ENCODE measurements at places on chromosomes 5 and 9.

DNA sequence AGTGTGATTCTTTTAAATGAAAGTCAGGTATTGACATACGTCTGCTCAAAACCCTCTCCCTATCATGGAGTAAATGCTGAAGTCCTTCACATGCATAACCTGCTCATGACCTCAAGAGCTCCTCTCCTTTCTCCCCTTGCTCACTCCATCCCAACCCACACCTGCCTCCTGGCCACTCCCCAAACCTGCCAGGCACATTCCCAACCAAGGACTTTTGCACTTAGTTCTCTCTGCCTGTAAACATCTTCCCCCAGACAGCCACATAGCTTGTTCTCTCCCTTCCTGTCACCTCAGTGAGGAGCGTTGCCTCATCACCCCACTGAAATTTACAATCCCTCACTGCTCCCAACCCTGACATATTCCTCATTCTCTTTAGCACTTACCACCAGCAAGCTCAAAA lies 8.7 kb downstream of the SETD9 start:
- no peak for DNase-seq

DNA sequence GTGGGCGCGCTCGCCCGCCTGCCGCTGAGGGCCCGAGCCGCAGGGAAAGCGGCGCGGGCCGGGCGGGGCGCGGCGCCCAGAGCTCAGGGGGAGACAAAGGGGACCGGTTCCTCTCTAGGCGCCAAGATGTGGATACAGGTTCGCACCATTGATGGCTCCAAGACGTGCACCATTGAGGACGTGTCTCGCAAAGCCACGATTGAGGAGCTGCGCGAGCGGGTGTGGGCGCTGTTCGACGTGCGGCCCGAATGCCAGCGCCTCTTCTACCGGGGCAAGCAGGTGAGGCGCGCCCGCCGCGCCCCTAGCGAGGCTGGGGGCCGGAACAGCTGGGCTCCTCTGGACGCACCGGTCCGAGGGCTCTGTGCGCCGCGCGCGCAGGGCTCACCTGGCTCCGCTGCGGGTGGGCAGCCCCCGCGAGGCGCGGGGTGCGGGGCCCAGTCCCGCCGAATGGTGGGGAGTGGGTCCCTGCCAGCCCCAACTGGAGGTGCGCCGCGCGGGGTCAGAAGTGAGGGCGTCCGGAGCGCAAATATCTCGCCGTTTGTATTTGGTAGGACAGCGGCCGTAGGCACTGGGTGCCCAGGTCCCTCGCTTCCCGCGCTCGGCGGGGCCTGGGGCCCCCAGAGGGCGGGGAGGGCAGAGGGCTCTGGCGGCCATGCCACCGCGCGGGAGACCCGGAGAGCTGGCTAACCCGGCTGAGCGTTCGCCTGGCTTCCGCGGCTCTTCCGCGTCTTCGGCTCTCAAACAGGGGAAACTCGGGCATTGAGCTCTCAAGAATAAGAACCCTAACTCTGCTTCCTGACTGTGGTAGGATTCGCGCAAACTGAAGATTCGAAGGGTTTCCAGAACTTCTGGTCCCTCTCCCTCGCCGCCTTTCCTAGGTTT lies 607 bp downstream of the UHRF2 start:
- DNase-seq, result peak; percentile 15

DNA sequence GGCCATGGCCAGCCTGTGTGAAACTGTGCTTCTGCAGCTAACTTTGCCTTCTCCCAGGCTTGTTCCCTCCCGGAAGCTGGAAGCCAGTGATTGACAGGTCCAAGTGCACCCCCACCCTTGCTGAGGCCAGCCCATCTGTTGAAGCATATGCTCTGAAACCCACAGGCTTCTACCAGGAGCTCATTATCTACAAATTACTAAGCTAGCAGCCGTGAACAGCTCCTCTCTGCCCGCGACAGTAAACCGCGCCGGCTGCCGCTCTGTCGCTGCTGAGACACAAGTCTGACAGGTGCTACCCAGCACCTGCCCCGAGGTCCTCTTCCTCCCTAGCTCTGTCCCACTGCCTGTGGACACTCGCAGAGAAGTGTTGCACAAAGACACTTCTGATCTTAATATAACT lies 490.9 kb downstream of the GADD45G start:
- no peak for DNase-seq

GRCh38 chr5:179176571-179177230 lies 116.5 kb downstream of the ZNF354C start:
- DNase-seq, result no peak

DNA sequence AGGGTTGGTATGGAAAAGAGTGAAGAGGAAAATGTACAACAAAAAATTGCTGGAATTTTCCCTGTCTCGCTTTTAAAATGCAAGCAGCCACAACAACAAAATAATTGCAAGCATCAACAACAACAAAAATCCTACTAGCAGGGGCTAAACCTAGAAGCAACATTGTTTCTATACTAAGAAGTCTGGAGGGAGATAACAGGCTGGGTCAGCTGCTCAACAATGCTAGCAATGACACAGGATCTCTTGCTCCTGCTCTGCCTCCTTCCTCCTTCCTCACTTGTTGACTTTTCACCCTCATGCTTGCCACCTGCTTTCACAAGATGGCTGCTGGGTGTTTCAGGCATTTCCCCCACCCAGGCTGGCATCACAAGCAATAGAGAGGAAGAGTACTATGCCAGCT lies 7.6 kb upstream of the AOPEP start:
- no peak for DNase-seq

DNA sequence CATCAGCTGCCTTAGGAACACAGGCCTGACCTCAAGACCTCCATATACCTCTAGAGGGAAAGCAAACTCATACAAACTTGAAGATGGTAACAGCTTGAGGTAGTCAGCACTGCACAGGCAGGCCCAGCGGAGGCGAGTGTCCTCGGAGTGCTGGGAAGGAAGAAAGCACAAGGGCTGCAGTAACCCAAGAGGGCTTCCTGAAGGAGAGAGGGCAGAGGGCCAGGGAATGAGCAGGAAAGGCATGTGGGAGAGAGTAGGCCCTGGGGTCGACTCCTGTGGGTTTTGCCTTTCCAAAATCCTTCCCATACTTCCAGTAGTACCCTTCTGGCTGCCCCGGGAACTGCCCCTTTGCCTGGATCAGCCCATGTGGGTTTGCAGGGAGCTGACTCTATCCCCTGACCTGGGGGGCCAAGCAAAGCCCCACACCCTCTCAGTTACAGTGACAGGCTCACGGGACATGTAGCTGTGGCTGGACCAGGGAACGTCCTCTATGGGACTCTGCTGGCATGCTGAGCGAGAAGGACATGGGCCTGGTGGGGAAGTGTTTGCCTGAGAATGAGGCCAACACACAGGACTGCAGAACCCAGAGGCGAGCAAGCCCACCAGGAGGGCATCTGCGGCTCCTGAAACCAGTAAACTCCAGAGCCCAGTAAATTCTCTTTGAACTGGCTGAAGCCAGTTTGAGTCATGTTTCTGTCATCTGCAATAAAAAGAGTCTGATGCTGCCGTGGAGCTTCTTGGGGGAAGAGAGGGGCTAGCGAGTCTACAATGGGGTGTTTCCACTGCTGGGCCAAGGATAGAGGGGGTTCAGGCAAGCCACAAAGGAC lies 64.1 kb downstream of the COL23A1 start:
- no peak for DNase-seq

DNA sequence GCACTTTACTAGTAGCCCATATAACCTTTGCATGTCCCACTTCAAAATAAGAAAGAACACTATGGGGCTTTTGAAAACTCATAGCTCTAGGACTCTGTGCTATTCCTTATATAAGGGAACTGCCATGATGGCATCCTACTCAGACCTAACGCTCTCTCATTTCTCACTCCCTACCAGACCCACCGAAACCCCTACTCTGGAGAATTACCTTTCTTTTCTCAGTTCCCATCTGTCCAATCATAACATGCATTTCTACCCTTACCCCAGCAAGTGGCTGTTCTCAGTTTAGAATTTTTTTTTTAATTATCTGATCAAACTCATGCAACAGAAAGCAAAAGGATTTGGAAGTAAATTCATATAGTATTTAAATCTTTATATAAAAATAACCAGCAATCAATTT lies 27.3 kb downstream of the CARNMT1 start:
- no peak for DNase-seq

- no peak for DNase-seq
These were observed 611.7 kb upstream of the FTMT start for GRCh38 chr5:121239951-121240350.

DNA sequence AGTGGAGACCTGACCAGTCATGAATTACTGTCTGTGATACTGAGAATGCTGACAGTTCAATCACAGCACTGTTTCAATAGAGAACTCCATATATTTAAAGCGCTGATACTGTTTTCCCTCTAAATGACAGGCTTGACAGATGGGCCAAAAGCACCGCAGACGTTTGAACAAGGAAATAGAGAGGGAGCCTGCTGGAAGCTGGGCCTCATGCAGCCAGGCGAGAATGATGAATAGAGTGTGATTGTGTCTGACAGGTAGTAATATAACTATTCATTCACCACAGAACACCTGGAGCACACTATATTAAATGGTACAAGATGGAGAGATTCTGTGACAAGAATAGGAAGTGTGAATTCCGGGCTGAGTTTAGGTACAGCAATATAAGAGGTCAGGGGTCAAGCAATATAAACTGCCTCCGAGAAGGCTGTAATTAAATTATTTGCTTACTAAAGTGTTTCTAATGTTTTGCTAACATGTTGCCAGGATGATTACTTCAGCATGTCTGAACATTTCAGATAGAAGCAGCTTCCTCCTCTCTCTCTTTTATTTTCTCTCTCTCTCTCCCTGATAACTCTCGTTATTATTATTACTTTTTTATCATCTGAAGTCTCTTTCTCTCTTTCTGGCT lies 297.7 kb downstream of the CSNK1G3 start:
- DNase-seq, result no peak

GRCh38 chr5:178207183-178207916 lies 3.0 kb downstream of the HNRNPAB start:
- no peak for DNase-seq

DNA sequence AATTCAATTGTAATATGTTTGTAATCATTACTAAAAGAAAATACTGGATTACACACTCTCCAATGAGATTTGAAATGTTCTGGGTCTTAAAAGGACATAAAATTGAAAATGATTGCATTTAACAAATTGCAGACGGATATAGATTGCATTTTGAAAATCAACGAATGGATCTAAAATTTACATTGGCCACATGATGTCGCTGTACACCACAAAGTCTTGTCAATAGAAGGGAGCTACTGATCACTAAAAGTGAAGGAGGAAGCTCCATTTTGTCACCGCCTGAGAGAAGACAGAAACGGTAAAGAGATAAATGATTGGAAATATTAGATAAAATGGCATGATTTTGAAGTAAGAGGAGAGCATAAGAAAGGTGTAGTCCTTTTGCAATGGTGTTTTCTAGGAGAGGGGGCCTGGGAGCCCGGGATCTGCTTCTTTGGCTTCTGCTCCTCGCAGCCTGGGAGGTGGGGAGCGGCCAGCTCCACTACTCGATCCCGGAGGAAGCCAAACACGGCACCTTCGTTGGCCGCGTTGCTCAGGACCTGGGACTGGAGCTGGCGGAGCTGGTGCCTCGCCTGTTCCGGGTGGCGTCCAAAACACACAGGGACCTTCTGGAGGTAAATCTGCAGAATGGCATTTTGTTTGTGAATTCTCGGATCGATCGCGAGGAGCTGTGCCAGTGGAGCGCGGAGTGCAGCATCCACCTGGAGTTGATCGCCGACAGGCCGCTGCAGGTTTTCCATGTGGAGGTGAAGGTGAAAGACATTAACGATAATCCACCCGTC lies at the start of gene PCDHA1:
Gene PCDHA1 (plus strand): TSS at position 236 of the 782 bp plus-strand sequence.
- no peak for DNase-seq

Measured in activated gamma-delta T cell treated with Interleukin-2 at 50 U/mL for 16 hours (primary cell).